Skin of body (tissue), 3 donors: ENCODE measurements at places on chromosomes 16 and 17. TPM values are rescaled to one million over a fixed set of nuclear protein-coding genes. Genes with fewer than 3 reads are reported as not detected.

DNA sequence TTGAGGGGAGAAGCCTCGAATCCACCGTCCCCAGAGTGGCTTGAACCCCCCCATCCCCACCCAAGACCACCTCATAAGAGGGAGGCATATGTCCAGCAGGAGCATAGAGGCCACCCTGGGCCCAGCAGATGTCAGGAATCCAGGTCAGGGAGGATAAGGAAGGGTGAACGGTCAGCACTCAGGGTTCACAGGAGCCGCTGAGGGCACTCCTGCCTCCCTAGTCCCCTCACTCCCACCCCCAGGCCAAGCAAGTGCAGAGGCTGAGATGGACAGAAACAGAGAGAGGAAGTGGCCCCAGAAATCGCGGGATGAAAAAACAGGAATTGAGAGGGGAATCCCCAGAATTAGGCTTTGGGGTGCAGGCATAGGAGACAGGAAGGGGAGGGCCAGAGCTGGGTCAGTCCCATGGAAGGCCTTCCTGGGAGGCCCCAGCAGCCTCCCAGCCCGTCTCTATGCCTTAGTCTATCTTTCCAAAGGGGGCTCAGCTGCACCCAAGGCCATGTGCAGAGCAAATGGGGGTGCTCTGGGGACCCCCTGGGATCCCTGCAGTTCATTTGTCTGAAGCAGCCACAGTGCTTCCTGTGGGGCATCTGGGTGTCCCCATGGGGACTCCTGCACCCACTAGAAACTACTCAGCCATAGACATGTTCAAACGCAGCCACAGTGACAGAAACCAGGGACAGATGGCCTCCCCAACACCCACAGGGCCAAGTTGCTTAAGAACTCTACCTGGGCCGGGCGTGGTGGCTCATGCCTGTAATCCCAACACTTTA lies 1.7 kb downstream of the CMTM3 start:
- no peak for DNase-seq

- DNase-seq, result no peak
These were observed 751 bp upstream of the DOC2B start for GRCh38 chr17:182050-182751.

The PRAC2 gene
- total RNA-seq, result not detected

The CCL8 gene
- 3.1 TPM for total RNA-seq

The KRTAP4-8 gene
- 3.1 TPM for total RNA-seq

The ENPP7 gene
- not detected for total RNA-seq
